ENCODE measurements at places on chromosomes 12 and 14. TPM values are rescaled to one million over a fixed set of nuclear protein-coding genes. Genes with fewer than 3 reads are reported as not detected.
A peak's percentile ranks its signal among the peaks of the same experiment; 100 is the strongest.

DNA sequence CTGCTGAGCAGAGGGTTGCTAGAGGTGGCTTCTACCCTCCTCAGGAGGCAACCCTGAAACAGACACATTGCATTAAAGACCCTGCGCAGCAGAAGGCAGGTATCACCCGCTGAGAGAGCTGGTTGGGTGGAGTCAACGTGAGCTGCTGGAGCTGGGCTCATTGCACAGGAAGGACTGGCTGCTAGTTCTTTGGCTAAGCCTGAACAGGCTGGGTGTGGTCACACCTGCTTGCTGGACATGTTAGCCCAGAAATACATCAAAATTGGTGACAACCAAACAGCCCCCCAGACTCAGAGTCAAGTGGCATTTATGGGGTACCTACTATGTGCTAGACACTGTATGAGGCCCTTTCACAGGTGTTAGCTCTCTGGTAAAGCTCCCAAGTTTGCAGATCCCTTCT, 33.8 kb upstream of the IRF2BPL start:
- DNase-seq: no peak

The IQSEC3 gene
- 1.0 TPM for total RNA-seq

The TRIAP1 gene
- 47.2 TPM for total RNA-seq

DNA sequence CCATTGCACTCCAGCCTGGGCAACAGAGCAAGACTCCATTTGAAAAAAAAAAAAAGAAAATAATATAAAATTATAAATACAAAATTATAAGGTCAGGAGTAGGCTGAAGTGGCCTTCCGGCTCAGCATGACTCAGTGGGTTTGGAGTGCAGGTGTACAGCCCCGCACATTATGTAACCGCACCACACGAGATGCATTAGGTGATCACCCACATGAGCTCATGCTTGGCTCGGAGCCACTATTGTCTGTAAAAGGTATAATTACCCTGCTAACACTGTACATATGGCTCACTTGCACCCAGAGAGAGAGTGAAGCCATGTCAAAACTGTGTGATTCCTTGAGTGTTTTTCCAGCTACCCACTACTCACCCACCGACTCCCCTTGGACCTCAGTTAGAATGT, 557.0 kb downstream of the SLC6A15 start:
- DNase-seq: no peak

DNA sequence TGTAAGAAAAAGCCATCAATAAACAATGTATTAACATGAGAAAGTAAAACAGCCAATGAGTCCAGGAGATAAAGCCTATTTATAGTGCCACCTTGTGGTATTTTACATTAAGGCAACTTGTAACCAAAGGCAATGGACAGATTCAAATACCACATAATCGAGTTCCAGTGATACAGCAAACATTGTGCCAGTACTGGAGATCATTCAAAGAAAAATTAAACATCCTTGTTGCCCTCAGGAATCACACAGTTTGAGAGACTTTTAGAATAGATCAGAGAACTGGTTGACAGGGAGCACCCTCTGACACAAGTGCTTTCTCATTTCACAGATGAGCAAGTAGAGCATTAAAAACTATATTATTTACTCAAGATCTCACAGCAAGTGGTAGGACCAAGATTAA, 98.1 kb downstream of the DDHD1 start:
- peak; percentile 53 for DNase-seq

DNA sequence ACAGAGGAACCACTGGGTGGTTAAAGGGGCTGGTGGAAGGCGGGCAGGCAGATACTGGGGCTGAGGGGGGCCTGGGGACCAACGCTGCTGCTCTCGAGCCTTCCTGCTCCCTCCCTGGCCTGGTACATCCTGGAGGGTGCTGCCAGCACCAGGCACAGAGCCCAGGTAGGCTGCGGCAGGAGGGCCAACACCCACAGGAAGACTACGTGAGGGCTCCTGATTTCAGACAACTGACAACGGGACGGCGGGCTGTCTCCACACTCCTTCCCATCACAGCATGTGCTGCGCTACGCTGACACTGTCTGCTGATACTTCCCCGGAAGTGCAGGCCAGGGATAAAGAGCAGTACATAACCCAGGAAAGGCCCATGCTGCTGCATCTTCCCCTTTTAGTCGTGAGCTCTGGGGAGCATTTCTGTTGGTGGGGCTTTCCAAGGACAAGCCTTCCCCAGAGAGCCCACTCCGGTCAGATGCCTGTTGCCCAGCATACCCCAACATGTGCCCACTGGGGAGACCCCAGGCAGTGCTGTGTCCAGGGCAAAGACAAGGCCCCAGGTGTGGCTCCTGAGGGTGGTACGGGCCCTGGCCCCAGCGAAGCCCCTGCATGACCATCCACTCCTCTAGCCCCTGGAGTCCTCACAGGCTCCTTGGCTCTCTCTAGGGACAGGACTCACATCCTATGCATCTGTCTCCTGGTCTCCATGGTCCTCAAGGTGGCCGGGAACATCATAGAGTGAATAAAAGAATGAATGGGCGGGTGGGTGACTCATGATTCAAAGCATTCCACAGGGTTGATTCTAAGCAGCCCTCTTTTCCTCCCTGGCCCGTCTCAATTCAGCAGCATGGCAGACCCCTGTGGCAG, 38.0 kb downstream of the CHGA start:
- DNase-seq: no peak

DNA sequence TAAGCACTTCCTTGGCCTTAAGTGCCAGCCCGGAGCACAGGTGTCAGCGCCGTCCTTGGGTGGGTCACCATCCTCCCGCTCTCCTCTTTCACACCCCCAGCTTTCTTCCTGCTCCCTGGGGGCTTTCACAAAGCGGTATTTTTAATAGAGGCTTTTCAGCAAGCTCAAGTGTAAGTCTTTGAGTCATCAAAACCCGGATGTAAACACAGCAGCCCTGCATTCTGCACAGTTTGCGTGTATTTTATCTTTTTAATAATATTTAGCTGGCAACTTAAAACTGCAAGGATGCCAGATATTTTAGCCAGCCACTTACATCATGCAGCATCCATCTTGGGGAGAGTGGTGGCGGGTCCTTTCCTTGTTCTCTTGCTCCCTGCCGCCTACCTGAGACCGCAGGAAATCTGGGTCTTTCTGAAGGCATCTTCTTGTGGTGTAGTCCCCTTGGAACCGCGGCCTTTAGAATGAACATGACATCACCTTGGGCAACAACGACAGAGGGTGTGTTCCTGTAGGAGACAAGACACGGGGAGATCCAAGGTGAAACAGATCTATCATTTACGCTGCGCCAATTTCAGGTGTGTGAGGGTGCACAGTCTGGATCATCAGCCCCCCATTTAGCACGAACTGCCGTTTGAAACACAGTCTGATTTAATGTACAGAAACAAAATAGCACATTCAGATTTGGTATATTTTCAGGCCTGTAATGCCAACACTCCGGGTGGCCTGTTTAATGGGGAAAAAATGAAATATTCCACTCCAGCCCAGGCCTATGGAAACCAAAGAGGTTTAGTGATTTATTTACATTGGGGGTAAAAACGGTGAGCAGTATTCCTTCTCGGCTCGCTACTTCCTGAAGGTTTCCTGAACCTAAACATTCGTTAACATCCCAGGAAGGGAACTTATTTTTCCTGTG, 12.5 kb upstream of the IRF2BPL start:
- no peak for DNase-seq

The DAO gene
- not detected for total RNA-seq

The TAS2R43 gene
- 2.5 TPM for total RNA-seq
